CD4-positive, alpha-beta T cell treated with Interleukin-6 at 100 ng/mL for 8 hours (primary cell): ENCODE measurements at places on chromosomes 12 and 14.

- DNase-seq = no peak
These were observed 6.8 kb downstream of the RASSF9 start for GRCh38 chr12:85829391-85829790.

- DNase-seq = no peak
These were observed 56.7 kb upstream of the AEBP2 start for GRCh38 chr12:19382563-19382962.

- DNase-seq = no peak
These were observed 10.1 kb upstream of the NT5DC3 start for GRCh38 chr12:103851127-103851526.

- DNase-seq = no peak
These were observed 29.2 kb downstream of the SMUG1 start for GRCh38 chr12:54159589-54159988.

DNA sequence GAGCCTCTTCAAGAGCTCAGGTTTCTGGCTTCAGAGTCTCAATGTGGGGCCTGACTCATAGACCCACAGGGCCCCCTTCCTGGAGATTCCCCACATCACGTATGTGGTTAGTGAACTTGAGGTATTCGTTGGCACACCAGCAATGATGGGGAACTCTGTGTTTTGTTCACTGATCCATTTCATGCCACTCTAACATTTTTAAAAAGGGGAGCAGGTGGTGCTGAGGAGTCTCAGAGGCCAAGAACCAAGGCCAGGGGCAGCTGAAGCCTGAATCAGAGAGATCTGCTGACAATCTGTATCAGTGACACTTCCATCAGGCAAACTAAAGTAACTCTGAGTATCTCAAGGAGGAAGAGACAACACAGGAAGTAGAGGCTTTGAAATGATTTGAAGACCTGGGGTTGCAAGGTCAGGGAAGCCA lies 323.4 kb downstream of the VRK1 start:
- peak; percentile 53 for DNase-seq

- DNase-seq = no peak
These were observed 58.0 kb upstream of the DAAM1 start for GRCh38 chr14:59130462-59130861.

GRCh38 chr14:55955175-55955574 lies 163.0 kb upstream of the PELI2 start:
- no peak for DNase-seq

DNA sequence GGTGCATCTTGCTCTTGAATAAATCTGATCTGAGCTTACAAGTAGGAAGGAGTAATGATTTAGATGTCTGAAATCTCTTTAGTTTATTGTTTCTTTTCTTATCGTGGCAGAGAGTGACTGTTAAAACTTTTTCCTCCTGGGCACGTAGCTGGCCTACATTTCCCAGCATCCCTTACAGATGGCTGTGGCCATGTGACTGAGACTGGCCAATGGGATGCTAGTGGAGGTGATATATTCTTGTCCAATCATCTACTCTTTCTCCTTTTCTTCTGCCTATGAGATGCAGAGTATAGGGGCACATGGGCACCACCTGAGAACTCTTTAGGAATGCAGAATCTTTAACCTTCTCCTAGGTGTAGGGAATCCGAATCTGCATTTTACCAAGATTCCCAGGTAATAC lies 237.3 kb downstream of the RGS6 start:
- DNase-seq = no peak

- no peak for DNase-seq
These were observed 13.1 kb upstream of the KLRC1 start for GRCh38 chr12:10466311-10466710.

GRCh38 chr12:127555071-127555470 lies 711.9 kb upstream of the TMEM132C start:
- DNase-seq = no peak

- DNase-seq = no peak
These were observed 2.8 kb downstream of the PRMT8 start for GRCh38 chr12:3493859-3494176.

DNA sequence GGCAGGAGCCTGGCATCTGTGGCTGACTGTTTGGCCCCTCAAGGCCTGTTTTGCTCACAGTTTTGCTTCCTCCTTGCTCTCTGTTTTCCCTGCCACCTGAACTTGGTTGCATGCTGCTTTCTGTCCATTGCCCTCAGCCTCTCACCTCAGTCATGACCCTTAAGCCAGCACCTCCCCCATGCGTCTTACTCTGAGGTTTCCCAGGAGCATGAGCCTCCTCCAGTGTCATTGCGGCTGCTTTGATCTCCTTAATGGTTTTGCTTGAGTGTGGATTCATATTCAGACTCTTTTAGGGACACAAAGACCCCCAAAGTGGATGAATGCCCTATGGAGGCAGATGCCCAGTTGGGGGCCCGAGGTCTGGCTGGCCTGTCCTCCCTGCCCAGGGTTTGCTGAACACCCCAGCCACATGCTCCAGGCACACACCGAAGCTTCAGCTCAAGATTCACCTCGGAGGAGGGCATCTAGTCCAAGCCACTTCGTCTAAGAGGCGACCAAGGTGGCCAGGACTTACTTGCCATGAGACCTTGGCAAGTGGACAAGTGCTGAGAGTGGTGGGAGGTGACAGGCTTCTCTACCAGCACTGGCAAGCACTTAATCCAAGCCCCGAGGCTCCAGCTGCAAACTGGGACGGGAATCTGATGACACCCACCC lies 95.4 kb upstream of the DIO3 start:
- no peak for DNase-seq

- DNase-seq = no peak
These were observed 16.6 kb downstream of the RFLNA start for GRCh38 chr12:124311292-124312109.
